ELF-1 (cell line): ENCODE measurements at places on chromosomes 16 and 17.

DNA sequence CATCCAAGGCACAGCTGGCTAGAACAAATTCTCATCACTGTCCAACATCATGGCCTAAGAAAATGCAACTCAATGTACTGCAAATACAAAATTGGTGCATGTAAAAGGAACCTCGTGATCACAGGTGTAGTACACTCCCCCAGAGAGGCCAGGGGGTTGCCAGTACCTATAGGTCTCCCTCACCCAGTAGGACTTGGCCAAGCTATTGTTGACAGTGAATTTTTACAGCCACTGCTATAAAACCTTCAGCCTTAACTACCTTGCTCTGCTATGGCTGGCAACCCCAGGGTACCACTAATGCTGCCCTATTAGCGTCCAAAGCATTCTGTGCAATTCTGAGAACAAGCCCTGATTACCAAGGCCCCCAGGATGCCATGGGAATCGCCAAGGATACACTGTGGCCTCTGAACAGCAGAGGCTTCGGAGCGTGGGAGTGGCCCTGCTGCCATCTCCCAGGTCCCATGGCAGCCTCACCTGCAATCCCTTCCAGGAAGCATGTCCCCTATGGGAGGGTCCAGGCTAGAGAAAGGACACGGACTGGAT lies 67.6 kb downstream of the SDK2 start:
- DNase-seq, result no peak

DNA sequence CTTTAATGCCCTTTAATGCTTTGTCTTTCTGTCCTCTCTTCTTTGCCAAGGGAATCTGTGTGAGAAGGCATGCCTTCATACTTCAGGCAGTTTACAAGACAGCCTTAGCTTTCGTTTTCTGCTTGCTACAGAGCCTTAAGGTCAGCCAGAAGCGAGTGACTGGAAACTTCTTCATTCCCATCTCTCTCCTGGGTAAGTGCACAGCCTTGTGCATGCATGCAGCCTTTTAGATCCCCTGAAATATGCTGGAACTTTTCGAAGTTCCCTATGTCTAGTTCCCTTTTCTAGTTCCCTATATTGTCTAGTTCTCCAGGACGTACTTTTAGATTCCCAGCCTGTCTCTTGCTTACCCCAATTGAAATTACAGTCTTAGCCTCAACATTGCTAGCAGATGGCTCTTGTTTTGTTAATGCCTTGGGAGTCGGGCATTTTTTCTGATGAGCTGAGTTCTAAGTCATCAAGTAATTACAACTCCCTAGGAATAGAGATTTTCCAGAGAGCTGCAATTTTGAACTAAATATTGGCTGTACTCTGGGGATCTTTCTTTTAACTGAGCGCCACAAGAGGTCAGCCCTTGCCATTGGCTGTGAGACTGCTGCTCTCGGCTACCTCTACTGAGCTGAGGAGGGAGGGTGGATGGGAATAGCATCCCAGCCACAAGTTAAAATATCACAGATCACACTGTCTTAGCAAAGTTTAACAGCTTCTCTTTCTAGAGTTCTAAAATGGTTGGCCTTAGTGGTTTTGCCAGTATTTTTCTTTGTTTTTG lies 22.7 kb upstream of the PPM1D start:
- no peak for DNase-seq

DNA sequence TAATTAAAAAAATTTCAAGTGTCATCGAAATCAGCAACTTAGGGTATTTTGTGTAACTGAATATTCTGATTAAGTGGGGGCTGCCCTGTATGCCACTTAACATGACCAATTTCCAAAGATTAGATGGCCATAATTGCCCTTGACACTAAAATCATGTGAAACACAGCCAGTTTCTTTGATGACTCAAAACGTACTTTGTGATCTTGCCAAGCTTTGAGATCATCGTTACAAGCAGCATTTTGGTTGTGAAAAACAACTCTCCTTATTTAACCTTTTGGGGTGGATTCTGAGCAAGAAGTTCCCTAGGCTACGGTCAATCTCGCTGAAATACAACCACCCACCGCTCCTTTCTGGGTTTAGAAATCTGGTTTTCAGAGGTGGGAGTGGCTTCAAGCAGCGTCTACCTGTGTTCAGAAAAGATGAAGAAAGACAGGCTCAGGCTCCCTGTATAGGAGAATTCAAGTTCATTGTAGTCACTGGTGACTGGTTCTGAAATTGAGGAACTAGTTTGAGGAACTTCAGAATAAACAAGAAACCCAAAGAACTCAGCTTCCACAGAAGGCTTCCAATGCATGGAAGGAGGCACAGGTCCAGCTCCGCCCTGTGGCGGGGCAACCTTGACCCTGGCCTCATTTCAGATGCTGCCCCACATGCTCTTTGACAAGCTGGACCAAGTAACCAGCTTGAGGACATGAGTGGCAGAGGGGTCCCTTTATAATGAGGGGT lies 9.4 kb downstream of the MAP3K14 start:
- DNase-seq, result no peak

GRCh38 chr17:55219934-55220333 lies 44.8 kb upstream of the HLF start:
- no peak for DNase-seq

DNA sequence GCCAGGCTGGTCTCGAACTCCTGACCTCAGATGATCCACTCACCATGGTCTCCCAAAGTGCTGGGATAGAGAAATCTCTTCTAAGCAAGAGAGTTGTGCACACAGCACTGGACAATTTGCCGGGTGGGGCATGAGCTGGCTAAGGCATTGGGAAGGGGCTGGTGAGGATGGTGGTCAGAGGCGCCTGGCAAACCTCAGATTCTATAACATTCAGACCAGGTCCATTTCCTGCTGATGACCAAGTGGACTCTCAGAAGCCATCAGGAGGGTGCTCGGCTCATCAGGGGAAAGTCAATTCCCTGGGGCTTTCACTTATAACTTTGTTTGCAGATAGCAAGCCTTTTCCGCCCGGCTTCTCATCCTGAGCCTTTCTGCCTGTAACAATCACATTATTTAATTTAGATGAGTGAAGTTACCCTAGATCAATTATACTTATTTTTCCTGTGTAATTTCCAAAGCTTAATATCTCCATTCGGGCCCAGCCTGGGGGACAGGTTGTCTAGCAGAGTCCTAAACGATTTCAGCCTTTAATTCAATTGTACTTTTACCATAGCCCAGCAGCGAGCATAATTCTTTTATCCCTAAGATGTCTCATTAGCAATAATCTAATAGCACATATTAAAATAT lies 15.0 kb upstream of the SLC6A2 start:
- no peak for DNase-seq

DNA sequence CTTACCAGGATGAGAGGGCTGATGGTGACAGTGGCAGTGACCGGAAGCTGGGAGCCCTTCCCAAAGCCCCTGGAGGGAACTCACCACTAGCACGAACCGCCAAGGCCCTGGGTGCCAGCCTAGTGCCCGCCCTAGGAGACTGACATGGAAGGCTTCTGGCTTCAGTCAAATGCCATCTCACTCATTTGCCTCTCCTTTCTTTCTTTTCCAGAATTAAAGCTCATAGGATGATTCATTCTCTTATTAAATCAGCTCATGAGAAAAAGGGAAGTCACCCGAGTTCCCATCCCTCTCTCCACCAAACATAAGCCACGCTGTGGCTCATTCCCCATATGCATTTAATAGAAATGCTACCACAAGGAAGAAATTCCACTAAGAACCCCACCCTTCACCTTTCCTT lies 12.1 kb downstream of the CUEDC1 start:
- no peak for DNase-seq

GRCh38 chr16:81036751-81037350 lies 1.2 kb downstream of the ATMIN start:
- DNase-seq, result no peak

DNA sequence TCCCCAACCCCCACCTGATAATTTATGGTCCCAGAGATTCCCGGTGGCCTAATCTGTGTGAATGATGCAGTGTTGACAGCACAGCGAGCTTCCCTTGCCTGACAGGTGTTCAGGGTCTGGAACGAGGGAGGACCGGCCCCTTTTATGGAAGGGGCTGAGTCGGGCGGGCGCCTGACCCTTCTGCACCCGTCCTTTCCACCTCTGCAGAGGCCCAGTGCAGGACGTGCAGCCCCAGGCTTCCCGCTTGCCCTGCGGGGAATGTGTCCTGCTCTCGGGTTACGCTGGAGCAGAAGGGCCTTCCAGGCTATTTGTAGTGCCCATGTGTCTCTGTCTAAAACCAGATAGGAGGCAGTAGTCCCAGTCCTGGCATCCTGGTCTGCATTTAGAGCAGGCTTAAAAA lies 16.2 kb downstream of the SMTNL2 start:
- peak; percentile 94 for DNase-seq

- peak; percentile 77 for DNase-seq
Measured at GRCh38 chr16:78022347-78023060, at the start of gene CLEC3A. Gene CLEC3A, plus strand, starts transcription at chr16:78022548. Its CDS starts 79 bp downstream, at chr16:78022627.

DNA sequence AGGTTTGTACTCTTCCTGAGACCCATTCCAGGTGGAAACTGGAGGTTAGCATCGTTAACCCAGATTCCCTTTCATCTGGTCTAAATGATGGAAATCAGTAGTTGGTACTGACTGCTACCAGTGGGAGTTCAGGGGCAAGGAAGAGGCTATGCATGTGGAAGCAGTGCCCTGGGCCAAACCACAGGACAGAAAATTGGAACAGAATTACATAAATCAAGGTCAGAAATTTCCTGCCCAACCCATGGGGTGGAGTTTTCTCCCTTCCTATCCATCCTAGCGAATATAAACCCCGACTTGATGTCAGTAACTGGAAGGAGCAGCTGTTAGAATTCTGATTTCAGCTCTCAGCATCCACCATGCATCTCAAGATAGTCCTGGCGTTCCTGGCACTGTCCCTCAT lies at the start of gene AOC2:
Gene AOC2, plus strand, starts transcription at position 310 of the 400 bp plus-strand sequence. Its CDS starts 47 bp downstream, at position 357.
- DNase-seq, result no peak

GRCh38 chr17:17902376-17902775 lies 65.6 kb upstream of the SREBF1 start:
- DNase-seq, result no peak

GRCh38 chr17:11742886-11743285 lies 144.6 kb downstream of the DNAH9 start:
- DNase-seq, result no peak
